ENCODE measurements at places on chromosomes 12 and 14.

DNA sequence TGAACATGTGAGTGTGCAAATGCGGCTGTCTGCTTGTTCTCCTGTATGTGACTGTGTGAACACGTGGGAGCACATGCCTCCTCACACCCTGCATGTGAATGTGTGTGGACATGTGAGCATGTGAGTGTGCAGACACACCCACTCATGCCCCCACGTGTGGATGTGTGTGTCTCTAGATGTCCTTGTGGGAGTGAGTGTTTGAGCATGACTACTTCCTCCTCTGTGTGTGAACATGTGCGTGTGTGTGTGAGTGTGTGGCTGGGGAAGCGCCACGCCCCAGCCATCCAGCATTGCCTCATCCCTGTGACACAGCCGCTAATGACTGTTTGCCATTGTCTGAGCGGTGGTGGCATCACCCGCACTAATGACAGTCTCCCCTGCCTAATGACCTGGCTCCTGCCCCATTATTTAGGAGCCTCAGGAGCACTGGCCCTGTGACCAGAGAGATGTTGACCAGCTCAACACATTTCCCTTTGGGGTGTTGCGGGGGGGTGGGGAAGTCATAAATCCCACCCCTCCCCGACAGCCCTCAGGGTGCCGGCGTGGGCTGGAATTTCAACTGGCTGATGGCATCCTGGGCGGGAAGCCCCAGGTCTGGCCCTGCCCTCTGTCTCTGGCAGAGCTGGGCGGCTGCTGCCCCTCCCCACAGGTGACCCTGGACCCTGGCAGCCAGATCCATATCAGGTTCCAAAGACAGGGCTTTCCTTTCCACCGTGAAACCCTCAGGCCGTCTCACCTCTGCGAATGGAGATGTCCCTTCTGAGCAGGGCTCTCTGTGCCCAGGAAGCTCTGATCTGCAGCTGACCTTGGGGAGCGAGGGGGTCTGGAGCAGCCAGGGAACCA, 11.5 kb upstream of the KRT80 start:
- DNase-seq, result peak; percentile 62

GRCh38 chr14:91405724-91406435, 11.7 kb downstream of the CCDC88C start:
- DNase-seq, result no peak

DNA sequence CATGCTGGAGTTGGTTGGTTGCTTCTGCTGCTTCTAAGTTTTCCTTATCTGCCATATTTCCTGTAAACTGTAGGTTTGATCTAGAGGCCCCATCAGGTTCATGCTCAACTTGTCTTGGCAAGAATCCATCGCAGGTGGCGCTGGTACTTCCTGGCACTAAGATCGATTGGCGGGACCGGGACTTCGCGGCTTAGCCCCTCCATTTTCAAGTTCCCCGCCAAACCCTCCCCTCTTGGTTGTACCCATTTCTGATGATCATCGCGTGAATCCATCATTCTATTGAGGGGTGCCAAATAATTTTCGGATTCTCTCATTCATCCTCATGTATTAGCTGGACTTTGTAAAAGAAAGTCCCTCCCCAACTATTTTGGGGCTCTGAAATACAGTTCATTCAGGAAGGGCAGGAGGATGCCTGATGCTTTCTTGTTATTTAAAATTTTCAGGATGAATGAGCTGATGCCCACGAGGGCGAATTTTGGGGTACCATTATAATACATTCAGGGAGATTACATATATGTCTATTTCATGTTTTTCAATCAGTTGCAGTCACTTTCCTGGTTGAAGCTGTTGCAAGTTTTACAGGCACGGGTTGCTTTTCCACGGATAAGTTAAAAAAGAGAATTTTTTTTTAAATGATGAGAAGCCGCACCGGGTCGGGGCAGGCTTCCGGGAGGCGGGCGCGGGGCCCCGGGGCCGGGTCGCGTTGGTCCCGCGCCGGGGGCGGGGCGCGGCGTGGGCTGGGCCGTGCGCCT, 395 bp upstream of the BRI3BP start:
- DNase-seq, result peak; percentile 64

GRCh38 chr12:78101946-78102635, 271.4 kb downstream of the NAV3 start:
- no peak for DNase-seq

GRCh38 chr12:128872303-128872702, 19.0 kb downstream of the GLT1D1 start:
- no peak for DNase-seq

GRCh38 chr14:35504260-35504659, 29.7 kb upstream of the INSM2 start:
- no peak for DNase-seq

DNA sequence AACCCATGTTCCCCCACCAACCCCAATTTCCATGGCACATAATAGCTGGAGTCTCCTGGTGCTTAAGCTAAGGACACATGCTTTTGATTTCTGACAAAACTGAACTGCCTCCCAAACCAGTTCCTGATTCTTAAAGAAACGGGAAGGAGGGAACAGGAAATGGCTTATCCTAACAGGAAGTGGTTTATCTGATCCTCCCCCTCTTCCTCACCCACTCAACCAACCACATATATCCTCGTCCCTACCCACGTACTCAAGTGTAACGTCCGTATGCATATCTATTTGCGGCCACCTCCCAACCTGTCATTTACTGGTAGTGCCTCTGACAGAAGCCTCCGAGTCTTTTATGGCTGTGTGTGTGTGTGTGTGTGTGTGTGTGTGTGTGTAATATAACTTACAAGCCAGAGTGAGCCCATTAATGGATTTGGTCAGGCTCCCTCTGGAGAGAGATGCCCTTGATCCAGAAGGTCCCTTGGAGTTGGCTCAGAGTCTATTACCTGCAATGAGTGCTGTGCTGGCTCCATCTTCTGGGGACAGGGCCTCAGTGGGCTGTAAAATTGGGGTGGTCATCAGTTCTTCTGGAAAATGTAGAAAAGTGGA, 7.7 kb downstream of the DAZAP2 start:
- DNase-seq, result no peak

- DNase-seq, result no peak
These were observed 5.1 kb upstream of the TMED10 start for GRCh38 chr14:75181293-75182062.

DNA sequence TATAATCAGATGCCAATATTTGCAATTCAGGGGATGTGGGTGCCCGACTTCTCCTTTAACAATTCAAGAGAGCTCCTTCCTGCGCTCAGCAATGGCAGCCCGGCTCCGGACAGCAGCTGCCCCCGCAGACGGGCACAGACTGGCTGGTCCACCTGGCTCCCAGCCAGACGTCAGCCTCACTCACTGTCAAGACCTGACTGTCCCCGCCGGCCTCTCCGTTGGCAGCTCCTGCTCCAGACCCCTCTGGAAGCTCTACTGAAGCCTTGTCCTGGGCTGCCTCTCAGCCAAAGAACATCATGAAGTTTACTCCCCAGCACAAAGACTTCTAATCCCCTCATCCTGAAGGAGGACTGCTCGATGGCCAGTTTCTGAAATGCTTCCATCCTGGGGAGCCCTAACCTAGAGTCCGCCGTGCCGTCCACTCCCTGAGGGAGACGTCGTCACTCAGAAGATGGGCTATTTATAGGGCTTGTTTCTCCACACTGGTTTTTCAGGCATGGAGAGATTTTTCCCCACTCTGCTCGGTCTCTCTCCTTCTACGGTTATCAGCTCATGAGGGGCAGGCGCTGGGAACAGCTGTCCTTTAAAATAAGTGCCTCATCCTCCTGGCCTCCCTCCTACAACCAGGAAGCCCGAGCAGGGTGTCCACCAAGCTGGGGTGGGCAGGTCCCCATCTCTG, 126.2 kb downstream of the RFLNA start:
- no peak for DNase-seq

DNA sequence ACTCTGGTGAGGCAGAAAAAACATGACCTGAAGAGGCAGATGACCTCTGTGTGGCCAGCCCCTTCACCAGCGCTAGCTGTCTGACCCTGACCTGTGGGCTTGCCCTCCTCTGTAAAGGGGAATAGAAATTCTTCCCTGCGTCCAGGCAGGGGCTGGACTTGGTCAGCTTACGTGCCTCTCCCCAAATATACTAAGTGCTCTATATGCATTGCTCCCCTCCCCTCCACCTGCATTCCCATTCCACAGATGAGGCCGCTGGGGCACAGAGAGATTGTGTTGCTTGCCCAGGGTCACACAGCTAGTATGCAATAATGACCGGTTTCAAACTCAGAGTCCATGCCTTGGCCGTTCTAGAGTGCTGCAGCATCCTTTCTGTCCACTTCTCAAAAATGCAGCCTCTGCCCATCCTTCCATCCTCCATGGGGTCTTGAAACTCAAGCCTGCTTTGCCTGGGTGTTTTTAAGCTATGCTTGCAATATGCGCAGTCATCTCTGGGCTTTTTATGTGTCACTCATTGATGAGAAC, 303.9 kb downstream of the CACNA1C start:
- DNase-seq, result no peak

GRCh38 chr12:6724409-6724797, 557 bp downstream of the COPS7A start:
- peak; percentile 38 for DNase-seq

DNA sequence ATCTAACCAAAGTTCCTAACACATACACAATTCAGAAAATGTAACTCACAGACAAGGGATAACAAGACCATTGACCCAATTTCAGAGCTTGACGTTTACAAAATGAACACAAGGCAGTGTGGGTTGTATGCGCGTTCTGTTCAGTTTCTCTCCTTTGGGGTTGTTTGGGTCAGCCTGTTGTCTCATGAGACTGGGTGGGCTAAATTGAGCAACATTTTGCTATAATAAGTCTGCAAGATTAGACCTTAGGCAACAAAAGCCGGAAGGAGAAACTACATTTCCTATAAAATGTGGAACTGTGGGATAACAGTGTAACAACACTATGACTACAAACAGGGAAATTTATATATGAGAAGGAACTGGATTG, 18.8 kb upstream of the LTA4H start:
- DNase-seq, result no peak

GRCh38 chr12:95548056-95548538, 3.2 kb downstream of the USP44 start:
- peak; percentile 46 for DNase-seq

- peak; percentile 92 for DNase-seq
These were observed 19.8 kb downstream of the GALNT6 start for GRCh38 chr12:51371295-51371953.

DNA sequence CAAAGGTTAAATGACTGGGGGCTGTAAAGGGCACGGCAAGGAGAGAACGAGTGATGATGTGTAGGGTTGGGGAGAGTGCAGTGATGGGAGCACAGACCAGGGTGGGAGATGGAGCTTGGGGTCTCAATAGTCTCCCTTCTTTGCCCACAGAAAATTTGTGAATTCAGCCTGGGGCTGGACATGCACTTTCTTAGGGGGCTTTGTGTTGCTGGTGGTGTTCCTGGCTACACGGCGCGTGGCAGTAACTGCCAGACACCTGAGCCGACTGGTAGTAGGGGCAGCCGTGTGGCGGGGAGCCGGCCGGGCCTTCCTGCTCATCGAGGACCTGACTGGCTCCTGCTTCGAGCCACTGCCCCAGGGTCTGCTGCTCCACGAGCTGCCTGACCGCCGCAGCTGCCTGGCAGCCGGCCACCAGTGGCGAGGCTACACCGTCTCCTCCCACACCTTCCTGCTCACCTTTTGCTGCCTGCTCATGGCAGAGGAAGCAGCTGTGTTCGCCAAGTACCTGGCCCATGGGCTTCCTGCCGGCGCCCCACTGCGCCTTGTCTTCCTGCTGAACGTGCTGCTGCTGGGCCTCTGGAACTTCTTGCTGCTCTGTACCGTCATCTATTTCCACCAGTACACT, 1.7 kb downstream of the FITM1 start:
- no peak for DNase-seq

- no peak for DNase-seq
These were observed 212.6 kb downstream of the PTPRO start for GRCh38 chr12:15534874-15535273.

DNA sequence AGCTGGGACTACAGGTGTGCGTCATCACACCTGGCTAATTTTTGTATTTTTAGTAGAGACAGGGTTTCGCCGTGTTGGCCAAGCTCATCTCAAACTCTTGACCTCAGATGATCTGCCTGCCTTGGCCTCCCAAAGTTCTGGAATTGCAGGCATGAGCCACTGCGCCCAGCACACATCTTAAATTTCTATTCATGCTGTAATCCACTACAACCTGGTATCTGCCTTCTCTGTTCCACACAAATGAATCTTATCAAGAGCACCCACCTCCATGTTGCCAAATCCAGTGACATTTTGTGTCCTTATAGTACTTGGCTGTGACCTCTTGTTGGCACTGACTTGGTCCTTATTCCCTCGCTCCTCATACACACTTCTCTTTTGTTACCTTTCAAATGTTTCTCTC, 5.8 kb upstream of the BICD1 start:
- DNase-seq, result no peak

GRCh38 chr14:68576496-68577244, 216.2 kb downstream of the ZFP36L1 start:
- DNase-seq, result peak; percentile 96

DNA sequence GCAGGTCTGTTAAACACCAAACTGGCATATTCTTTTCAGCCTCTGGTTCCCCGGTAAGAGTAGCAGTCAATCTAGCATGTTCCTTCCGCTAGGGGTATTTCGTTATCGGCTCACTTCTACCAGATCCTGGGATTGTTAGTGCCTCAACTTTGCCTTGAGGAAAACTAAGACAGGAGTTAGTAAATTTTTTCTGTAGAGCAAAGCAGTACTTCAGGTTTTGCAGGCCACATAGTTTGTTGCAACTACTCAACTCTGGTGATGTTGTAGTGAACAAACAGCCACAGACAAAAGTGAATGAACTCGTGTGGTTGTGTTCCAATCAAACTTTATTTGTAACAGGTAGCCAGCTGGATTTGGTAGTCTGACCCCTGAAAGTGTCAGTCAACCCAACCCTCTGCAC, 6.3 kb upstream of the CDH24 start:
- DNase-seq, result no peak

DNA sequence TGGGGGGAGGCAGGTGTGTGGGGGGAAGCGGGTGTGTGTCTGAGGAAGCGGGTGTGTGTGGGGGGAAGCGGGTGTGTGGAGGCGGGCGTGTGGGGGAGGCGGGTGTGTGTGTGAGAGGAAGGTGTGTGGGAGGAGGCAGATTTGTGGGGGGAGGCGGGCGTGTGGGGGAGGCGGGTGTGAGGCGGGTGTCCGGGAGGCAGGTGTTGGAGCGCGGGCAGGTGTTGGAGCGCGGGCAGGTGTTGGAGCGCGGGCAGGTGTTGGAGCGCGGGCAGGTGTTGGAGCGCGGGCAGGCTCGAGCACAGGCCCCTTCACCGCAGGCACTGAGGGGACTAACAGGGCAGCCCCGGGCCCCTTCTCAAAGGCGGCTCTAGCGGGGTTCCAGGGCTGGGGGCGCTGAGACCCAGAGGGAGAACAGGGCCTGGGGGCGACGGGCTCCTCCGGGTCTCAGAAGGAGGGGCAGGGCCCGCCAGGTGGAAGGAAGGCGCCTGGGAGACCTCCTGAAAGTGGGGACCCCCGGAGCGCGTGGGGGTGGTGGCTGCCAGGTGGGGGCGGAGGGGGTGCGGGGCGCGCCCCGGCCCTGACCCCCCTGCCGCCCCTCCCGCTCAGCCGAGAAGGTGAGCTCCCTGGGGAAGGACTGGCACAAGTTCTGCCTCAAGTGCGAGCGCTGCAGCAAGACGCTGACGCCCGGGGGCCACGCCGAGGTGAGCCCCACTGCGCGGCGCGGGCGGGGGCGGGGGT, 3.2 kb downstream of the CRIP2 start:
- DNase-seq, result no peak

- no peak for DNase-seq
These were observed 7.9 kb downstream of the C14orf132 start for GRCh38 chr14:96047101-96047500.

Data from HTR-8/SVneo (cell line).